ENCODE measurements at places on chromosomes 7 and 10. TPM values are rescaled to one million over a fixed set of nuclear protein-coding genes. Genes with fewer than 3 reads are reported as not detected.

DNA sequence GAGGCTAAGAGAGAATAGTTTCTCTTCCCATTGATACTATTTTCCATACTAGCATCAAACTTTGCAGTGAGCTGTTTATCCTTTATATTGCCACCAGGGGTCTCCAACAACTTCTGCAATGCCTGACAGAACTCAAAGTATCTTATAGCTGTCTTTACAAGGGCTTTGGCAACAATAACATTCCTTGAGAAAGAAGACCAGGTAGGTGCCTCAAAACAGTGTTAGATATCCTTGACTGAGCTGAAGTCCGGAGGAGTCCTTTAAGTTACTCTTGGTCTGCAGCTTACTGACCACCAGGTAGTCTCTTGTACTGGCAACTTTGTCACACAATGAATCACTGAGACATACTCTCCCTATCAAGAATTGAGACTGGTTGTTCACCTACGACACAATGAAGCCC lies 30.0 kb upstream of the TES start:
- H3K36me3 ChIP-seq: no peaks in the 10 kb centered on the region
- H3K4me1 ChIP-seq: no peaks in the 10 kb centered on the region
- H3K27ac ChIP-seq: no peak overlapping the region

DNA sequence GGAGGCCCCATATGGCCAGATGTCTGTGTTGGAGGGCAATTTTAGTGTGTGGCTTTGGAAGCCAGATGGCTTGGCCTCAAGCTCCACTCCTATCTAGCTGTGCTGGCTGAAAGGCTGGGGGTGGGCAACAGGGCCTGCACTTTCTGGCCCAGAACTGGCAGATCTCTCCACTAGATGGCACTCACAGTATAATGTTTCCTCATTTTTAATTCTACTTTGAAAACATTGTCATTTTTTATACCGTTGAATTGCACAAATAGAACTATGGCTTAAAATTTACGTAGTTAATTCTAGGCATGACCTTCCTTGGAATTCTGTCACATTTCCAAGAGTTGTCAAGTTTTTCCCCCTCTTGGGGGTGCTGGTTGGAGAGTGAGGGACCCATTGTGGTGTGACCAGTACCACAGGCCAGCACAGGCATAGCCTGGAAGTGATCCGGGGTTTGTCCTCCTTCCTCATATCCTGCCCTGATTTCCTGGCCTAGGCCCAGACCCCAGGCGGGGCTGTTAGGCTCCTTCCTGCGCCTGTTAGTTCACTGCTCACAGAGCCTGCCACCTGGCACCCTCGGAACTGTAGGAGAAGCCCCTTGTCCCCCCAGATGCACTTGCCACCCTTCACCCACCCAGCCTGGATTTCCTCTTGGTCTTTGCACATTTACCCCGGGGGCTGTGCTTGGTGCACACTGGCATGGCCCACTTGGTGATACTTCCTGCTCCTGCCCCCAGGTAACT lies 52.8 kb downstream of the ARHGAP22 start:
- no peaks in the 10 kb centered on the region for H3K4me1 ChIP-seq
- H3K4me3 ChIP-seq: no peak overlapping the region
- no peak for DNase-seq
- H3K36me3 ChIP-seq: no peaks in the 10 kb centered on the region
- H3K27me3 ChIP-seq: no peaks in the 10 kb centered on the region
- no peak overlapping the region for H3K27ac ChIP-seq

ZNF32 gene
- 32.3 TPM for total RNA-seq

DNA sequence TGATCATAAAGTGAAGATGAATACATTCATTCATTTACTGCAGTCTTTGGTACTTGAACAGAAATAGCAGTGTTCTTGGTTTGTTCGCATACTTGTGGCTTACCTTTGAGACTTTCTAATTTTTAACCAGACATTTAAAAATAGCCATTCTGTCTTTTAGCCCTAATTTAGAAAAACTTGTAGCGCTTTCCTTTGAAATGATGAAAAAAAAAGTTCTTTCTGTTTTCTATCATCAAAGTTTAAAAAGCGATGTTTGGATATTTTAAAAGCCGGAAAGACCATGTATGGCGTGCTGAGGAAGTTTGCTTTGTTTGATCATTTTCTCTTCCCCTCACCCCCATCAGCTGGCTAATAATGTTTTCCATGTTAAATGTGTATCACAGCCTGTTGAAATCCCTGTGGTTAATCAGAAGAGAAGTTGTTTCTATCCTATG lies 116.3 kb downstream of the CUX1 start:
- no peak overlapping the region for H3K4me3 ChIP-seq
- H3K36me3 ChIP-seq: no peaks in the 10 kb centered on the region
- H3K27me3 ChIP-seq: no peaks in the 10 kb centered on the region
- H3K4me1 ChIP-seq: peaks cover 21% of the 10 kb centered on the region
- no peak for DNase-seq
- no peak overlapping the region for H3K27ac ChIP-seq

DNA sequence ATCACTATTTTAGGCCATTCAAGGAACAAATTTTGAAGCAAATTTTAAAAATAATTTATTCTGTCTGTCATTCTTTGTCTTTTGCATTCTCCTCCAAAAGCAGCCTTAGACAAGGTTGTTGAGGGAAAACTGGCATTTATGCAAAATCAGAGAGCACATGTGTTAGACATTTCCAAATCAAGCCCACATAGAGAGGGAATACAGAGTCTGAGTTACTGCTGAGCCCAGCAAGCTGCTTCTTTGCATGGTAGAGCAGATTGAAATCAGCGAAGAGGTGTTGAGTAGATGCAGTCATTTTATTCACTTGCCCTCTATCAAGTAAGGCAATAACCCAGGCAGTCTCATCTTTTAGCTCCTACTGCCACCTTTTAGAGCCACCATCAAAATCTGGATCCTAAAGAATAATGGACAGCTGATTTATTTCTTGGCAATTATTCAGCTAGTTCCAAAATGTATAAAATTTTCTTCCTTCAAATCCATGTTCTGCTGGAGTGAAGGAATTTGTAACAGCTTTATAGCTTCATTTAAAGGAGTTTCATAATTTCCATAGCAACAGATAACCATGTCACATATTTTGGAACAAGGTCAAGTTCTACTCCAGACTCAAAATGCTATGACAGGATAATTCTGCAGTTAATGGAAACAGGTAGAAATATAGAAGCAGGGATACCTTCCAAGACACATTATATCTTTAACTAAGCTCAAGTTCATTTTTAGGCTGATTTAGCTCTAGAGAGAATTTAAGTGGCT lies 7.3 kb upstream of the PCDH15 start:
- no peaks in the 10 kb centered on the region for H3K36me3 ChIP-seq
- H3K27me3 ChIP-seq: no peaks in the 10 kb centered on the region
- H3K4me3 ChIP-seq: no peak overlapping the region
- no peak for DNase-seq

GRCh38 chr7:22386206-22386858 lies 29.4 kb upstream of the RAPGEF5 start:
- no peaks in the 10 kb centered on the region for H3K4me1 ChIP-seq
- no peaks in the 10 kb centered on the region for H3K27me3 ChIP-seq
- no peak for DNase-seq
- H3K36me3 ChIP-seq: no peaks in the 10 kb centered on the region
- no peak overlapping the region for H3K27ac ChIP-seq

ZNF117 gene
- total RNA-seq: 18.7 TPM

DNA sequence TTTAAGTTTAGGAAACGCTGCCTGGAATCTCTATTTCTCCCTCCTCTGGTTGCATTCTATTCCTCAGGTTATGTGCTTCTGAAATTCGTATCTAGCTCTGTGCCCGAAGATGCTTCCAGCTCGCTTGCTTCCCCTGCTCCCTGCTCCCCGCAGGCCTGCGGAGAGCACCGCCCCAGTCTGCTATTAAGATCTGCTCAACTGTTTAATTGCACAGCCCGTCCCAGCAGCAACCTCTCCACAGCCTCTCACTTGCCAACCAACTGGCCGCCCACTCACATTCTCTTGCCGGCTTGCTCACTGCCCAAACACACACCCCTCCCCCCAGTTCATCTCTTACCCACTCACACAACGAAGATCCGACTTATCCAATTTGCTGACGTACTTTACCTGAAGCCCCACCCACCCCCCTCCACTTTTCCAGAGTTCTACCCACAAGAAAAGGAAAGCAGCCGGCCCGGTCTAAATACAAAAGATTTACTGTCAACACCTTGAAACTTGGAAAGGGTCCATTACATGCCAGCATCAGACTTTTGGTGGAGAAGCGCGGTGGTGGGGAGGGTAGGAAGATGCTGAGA lies 167.3 kb upstream of the KLF14 start:
- peak; percentile 90 for DNase-seq
- H3K4me1 ChIP-seq: peaks cover 78% of the 10 kb centered on the region

DNA sequence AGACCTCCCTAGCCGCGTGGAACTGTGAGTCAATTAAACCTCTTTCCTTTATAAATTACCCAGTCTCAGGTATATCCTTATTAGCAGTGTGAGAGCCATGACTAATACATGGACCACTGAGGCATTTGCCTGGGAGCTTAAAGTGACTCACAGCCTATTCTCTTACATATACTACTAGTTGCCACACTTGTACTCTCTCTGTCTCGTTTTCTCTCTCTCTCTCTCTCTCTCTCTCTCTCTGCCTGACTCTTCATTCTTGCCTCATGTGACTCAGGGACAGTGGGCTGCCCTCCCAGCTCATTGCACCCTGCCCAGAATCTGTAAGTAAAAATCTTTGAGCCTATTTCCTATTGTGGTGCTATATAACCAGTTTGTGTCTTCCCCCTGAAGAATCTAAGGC lies 238.5 kb upstream of the MAGI2 start:
- no peaks in the 10 kb centered on the region for H3K4me1 ChIP-seq
- DNase-seq: no peak
- no peaks in the 10 kb centered on the region for H3K27me3 ChIP-seq
- no peak overlapping the region for H3K27ac ChIP-seq

DNA sequence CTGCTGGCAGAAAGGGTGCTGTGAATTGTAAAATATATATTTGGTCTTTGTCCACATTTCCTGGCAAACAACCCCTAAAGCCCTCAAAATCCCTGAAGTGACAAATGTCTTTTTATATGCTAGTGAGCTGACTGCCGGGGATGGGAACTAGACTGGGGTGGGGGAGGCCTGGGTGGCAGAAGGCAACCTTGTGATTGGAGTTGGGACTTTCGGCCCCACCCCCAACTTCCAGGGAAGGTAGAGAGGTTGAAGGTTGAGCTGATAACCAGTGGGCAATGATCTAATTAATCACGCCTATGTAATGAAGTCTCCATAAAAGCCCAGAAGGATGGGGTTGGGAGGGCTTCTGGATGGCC lies 2.7 kb downstream of the EPHA1 start:
- no peak for DNase-seq
- peaks cover 39% of the 10 kb centered on the region for H3K4me1 ChIP-seq
- H3K27ac ChIP-seq: peak overlapping the region; percentile 17

MUC12 gene
- total RNA-seq: not detected

- H3K36me3 ChIP-seq: no peaks in the 10 kb centered on the region
- H3K4me1 ChIP-seq: peaks cover 32% of the 10 kb centered on the region
- H3K27me3 ChIP-seq: no peaks in the 10 kb centered on the region
- H3K4me3 ChIP-seq: no peak overlapping the region
- H3K27ac ChIP-seq: no peak overlapping the region
- no peak for DNase-seq
Observed at GRCh38 chr7:105354383-105354782, 34.3 kb downstream of the SRPK2 start.

DNA sequence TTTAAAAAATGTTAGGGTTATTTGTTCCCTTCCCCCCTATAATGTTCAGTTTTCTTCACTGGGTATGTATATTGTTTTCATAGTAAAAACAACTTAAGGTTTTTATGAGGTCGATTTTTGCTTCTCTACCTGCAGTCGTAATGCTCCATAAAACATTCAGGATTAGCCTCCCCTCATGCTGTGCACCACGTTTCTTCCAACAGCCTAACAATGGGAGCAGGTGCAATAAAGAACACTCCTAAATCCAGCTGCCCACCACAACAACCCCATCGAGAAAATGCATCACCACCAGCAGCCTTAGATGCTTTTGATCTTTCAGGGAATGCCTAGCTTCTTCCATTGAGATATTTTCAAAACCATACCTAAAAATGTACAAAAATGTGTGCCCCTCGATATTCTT lies 111.1 kb downstream of the ADAM12 start:
- H3K4me3 ChIP-seq: no peak overlapping the region
- no peaks in the 10 kb centered on the region for H3K4me1 ChIP-seq
- H3K27me3 ChIP-seq: no peaks in the 10 kb centered on the region
- H3K27ac ChIP-seq: no peak overlapping the region

- H3K4me3 ChIP-seq: peak overlapping the region; percentile 61
- no peak for DNase-seq
- peaks cover 15% of the 10 kb centered on the region for H3K36me3 ChIP-seq
Observed at GRCh38 chr7:128868624-128869137, 6.0 kb downstream of the ATP6V1F start.

OR13A1 gene
- not detected for total RNA-seq

- peak overlapping the region; percentile 58 for H3K4me3 ChIP-seq
- H3K36me3 ChIP-seq: no peaks in the 10 kb centered on the region
- H3K27ac ChIP-seq: peak overlapping the region; percentile 80
- no peaks in the 10 kb centered on the region for H3K27me3 ChIP-seq
- H3K4me1 ChIP-seq: peaks cover 87% of the 10 kb centered on the region
Observed at GRCh38 chr10:79241990-79242619, 105.2 kb upstream of the PPIF start.

VSIR gene
- 128 TPM for total RNA-seq

DNA sequence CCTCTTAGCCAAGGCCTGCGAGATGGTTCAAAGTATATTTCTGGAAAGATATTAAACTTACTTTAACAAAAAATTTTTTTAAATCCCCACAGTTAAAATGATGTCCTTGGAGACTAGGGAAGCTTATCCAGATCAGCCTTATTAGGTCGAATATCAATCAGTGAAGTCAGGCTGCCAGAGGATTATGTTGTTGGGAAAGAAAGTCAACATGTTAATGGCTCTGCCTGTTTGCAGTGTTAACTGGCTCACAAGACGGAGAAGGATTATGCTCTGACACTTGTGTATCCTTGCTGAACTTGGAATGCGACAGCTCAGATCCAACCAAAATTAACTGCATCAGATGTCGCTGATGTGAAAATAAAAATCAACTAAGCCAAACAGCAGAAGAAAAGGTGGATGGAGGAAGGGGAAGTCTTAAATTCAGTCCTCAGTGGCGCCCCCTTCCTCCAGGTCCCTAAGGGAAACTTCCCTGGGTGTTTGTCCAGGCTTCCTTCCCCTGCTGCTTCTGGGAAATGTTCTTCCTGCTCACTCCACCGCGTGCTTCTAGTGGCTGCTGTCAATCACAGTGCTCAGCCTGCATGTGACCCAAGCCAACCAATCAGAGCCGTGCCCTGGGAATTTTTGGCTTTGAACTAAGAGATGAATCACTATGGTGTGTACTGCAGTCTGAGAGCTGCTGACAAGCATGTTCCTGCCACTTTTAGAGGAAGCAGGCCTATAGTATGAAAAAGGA lies 690.4 kb upstream of the NRP1 start:
- DNase-seq: no peak
- H3K4me3 ChIP-seq: no peak overlapping the region
- no peaks in the 10 kb centered on the region for H3K4me1 ChIP-seq
- no peak overlapping the region for H3K27ac ChIP-seq
